ENCODE measurements at places on chromosomes 13 and 19.

DNA sequence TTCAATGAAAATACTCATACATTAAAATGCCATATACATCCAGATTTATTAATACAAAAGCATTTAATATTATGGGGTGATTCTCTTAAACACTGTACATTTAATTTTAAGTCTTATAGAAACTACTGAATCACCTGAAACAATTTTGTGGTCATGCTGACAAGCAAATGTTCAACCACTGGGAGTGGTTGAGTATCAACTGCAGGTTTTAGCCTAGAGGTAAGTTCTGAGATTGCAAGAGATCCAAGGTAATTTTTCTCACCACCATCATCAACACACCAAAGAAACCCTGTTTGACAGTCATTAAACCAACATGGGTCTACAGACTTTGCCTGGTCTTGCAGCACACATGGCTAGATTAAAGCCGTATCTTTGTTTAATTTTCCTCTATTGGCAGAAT lies 196.3 kb downstream of the LHFPL6 start:
- DNase-seq: no peak

DNA sequence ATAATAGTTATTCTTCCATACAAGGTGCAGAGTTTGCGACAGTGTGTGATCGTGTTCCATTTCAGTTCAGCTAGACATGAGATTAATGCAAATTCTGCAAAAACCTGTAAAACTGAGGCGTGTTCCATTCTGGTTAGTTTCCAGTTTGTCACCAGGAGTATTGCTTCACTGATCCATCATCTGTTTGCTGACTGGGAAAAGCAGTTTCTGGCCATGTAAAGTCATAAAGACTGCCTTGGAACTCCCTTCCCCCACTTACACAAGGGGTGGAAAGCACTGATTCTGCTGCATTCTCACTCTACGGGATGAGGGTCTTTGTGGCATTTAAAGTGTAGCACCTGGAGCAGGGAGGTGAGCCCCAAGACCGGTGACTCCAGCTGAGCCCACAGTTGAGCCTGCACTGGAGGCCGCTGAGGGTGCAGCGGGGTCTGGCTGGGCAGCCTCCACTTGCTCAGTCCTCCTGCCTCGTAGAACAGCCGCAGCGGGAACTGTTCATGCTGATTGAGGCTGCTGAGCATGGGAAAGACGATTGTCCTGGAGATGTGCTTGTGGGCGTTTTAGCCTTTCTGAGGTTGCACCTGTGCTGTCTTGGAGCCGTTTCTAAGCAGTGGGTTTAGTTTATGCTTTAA lies 2.0 kb downstream of the ZNF57 start:
- DNase-seq: no peak

DNA sequence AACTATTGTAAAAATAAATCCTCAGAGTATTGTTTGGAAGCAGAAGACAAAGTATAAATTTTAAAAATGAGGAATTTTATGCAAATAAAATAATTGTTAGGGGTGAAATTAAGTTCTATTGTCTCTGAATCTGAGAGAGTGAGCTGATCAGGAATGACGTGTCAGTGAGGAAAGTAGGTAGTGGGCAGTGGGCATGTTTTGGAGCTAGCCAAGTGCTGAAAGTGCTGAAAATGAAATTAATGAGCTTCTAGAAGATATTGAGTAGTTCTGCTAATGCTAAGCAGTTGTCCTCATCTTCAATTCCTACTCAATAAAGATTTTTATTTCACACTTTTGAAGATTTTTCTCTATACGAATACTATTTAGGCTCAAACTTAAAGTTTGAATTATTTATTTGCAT lies 1167.8 kb upstream of the PCDH20 start:
- DNase-seq: no peak

DNA sequence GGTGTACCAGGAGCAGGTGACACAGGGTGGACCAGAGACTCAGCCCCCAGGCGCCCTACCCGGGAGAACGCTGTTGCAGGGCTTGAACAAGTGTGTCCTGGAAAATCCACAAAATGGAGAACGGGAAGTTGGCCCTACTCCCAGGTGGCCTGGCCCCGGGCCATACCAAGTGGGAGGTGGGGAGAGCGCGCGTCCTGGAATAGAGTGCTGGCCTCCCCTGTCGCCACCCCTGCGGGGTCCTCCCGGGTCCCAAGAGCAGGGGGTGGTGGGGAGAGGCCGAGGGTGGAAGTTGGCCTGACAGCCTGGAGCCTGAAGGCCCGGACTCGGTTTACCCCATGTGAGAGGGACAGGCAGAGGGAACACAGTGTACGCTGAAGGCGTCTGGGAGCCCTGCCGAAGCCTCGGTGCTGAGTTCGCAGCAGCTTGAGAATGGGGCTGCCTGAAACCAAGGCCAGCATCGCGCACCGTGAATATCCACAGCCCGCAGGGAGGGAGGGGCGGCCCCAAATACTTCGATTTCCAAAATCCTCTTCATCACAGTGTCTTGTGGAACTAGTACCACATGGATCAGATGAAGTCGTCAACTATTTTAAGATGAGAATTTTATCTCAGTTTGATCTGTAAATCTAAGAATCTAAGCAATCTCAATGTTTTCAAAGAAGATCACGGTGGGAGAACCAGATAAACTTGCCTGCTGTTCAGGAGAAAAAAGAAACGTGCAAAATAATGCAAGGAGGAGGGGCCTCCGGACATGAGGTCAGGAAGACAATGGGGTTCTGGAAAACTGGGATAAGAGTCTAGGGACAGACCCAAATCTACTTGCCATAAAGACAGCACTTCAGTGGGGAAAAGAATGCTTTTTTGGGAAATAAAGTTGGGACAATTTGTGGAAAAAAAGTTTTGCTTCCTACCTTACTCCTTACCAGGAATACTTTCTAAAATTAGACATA lies 10.4 kb upstream of the KLF16 start:
- DNase-seq: no peak

DNA sequence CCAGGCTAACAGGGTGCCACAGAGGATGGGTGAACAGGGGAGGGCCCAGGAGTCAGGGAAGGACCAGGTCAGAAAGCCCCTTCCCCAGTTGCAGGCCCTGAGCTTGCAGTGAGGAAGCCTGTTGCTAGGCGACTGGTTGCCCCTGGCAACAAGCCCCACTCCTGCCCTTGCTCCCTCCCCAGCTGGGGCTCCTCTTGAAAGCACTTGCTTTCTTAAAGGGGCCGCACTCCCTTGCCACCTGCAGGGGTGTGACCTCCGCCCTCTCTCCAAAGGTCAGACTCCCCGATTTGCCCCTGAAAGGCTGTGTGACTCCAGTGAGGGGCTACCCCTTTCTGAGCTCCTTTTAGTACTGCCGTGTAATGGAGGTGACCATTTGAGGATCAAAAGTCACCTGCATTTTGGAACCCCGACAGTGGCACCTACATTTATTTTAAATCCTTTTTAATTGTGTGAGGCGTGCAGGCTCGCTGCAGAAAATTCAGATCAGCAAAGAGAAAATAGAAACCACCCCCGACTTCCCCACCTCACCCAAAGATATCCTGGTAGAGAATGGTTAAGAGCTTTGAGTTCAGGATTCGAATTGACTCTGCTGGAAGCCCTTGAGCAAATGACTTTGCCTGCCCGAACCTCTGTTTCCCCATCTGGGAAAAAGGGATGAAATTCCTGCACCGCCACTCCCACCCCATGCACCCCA lies 4.8 kb downstream of the FCHO1 start:
- DNase-seq: peak; percentile 82

GRCh38 chr19:13229246-13229645 lies 79.0 kb downstream of the IER2 start:
- DNase-seq: no peak

All from activated CD8-positive, alpha-beta T cell treated with anti-CD3 and anti-CD28 coated beads for 36 hours (primary cell).